Left renal cortex interstitium (tissue), 4 donors: ENCODE measurements at places on chromosomes 4 and X. TPM values are rescaled to one million over a fixed set of nuclear protein-coding genes. Genes with fewer than 3 reads are reported as not detected.

- no peak for DNase-seq
Observed at GRCh38 chr4:129358571-129358970, 262.6 kb downstream of the C4orf33 start.

DNA sequence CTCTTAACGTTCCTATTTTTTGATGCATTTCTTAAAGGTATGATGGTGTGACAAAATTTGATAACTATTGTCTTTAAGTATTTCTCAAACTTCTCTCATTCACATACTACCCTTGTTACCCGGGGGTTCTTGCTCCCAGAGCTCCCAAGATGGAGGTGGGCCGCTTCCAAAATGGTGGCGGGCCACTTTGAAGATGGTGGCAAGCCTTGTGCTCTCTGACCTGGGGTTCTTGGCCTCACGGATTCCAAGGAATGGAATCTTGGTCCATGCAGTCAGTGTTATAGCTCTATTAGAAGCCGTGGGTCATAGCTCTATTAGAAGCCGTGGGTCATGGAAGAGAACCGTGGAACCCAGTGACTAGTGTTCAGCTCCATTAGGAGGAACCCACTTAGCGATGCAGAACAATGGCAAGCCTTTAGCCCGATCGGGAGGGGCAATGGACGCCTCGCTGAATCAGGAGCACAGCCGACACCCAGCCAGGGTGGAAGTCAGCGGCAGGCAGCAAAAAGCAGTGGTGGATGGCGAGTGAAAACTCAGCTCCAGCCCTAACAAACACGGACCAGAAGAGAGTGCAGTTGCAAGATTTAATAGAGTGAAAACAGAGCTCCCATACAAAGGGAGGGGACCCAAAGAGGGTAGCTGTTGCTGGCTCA is 403.4 kb downstream of the MAPK10 start:
- DNase-seq, result no peak

GRCh38 chr4:140257461-140258305 is 103.7 kb upstream of the MAML3 start:
- no peak for DNase-seq

- DNase-seq, result peak; percentile 13
Observed at GRCh38 chr4:129641179-129641578, 545.2 kb downstream of the C4orf33 start.

MAP7D2 gene
- 3.8 TPM for polyA plus RNA-seq

SORCS2 gene
- polyA plus RNA-seq, result 3.7 TPM

DNA sequence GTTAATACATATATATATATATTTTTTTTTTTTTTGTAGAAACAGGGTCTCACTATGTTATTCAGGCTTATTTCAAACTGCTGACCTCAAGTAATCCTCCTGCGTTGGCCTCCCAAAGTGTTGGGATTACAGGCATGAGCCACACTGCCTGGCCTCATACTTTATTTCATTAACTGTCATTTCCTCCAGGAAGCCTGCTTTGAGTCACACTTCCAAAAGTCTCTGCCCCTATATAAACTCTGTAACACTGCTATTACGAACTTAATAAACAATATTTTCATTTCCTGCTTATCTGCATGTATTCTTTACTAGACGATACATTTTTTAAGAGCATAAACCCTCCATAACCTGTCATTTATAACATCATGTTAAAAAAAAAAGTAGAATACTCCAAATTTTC is 167.2 kb downstream of the WDFY3 start:
- DNase-seq, result no peak

DNAJB14 gene
- polyA plus RNA-seq, result 31.7 TPM
